Activated T-helper 1 cell treated with anti-CD3 and anti-CD28 coated beads, Interleukin-2, amount 50 U/mL, for 16 hours (primary cell): ENCODE measurements at places on chromosomes 2 and 18.

DNA sequence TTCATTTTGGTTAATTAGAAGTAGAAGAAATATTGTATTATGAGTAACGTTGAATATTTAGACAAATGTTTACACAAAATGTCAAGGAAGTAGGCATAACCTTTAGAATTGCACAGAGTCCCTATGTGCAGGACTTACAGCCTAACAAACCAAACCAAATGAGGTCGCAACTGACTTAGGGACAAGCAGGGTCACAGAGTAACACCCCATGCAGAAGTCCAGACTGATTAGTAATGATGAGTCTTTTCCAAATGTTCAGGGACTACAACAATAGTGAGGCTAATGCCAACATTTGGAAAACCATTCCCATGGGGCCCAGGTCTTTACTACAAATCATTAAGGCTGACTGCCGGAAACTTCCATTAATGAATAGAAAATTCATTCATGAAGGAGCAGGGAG is 452.5 kb upstream of the CHAC2 start:
- DNase-seq = no peak

- DNase-seq = no peak
Measured at GRCh38 chr2:177622521-177622920, 229.9 kb downstream of the AGPS start.

- DNase-seq = no peak
Measured at GRCh38 chr2:19973466-19973865, 16.4 kb downstream of the WDR35 start.

DNA sequence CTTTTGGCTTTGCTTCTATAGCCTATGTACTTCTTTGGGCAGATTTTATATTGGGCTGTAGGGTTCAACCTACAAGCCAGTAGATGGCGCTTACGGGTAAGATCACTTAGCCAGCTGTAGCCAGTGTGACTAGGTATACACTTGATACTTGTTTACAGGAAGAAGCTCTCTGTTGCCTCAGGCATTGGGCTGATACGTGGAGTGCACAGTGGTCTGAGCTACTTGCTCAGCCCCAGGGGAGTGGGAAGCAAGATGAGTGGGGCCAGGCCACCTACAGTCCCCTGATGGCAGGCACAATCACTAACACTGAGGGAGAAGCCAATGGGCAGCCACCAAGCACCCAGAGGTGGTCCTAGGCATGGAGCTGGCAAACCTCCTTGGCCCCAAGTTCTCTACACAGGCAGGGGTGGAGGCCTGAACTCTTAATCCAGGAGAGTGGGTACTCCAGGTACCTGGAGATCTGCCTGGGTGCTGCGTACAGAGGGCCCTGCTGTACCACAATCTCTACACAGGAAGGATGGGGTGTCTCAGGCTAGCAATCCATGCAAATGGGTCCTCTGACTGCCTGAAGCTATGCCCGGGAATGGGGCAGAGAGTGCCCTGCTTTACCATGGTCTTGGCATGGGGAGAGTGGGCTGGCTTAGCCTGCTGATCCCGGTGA is 122.2 kb downstream of the NCOA1 start:
- DNase-seq = no peak

- DNase-seq = no peak
Measured at GRCh38 chr2:170267071-170267470, 89.1 kb downstream of the MYO3B start.

GRCh38 chr2:47070920-47071824 is 83.9 kb downstream of the STPG4 start:
- DNase-seq = no peak

DNA sequence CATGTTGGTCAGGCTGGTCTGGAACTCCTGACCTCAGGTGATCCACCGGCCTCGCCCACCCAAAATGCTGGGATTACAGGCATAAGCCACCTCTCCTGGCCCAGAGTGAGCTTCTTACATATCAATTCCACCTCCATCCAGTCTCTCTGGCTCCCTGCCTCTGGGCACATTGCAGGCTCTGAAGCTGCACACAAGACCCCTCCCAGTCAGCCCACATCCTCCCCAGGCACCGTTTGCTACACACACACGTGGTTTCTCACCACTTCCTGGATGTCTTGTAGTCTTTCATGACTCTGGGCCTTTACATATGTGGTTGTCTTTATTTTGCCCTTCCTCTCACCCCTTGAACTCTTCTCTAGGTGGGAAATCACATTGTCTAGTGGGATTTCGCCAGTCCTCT is 64.0 kb upstream of the CABLES1 start:
- DNase-seq = peak; percentile 64

- no peak for DNase-seq
Measured at GRCh38 chr2:237291138-237291792, 122.7 kb downstream of the COL6A3 start.

DNA sequence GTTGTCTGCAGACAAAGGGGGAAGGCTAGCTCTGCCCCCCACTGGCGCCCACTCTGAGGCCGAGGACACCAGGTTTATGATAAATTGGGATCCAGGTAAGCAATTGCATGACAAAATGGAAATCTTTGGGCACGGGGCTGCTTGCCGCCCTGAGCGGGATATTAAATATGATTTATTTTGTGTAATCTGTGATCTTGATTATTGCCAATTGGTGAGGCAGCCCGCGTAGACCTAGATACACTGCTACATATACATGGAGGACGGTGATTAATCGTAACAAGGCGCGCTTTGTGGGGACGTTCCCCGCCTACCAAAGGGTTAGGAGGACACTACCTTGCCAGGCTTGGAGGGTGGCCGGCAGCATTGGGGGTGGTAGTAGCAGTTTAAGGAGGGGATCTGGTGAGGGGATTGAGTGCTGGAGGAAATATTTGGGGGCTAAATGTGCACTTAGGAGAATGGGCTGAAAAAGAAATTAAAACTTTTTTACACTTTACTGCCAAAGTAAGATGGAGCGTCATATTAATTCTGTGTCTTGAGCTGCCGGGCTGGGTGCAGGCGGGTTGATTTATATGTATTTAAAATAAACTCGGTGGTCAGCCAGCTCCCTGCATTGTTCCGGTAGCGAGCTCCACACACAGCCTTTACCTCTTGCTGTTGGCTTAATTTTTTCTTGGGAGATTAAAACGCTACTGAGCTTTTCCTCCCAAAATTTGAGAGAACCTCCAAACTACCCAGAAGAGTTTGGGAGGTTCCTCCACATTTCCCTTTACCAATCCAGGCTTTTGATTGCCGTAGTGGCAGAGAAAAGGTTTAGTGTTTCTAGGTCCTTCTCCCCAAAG is 4.1 kb downstream of the HOXD3 start:
- no peak for DNase-seq

DNA sequence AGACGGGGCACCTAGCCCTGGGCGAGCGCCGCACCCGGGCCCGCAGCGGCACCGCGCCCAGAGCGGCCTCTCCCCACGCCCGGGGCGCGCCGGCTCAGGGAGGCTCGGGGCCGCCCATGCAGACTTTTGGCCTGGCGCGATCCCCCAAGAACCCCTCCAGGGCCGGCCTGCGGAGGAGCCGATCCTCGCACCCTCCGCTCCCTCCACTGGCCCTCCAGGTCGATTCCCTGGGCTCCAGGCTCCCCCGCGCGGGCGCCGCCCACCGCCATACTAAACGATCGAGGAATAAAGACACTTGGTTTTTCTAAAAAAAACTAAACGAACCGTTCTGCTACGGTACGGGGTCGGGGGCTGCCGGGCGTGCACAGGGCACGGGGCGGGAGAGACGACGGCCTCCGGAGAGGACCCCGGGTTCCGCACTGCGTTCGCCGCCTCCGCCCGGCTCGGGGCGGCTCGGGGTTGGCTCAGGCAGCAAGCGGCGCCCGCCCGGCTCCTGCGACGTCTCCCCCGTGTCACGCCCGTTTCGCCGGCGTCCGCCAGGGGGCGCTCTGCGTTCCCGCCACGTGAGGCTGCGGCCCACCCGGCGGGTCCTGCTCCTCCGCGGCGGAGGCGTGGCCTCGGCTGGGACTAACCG is 365 bp upstream of the KHK start:
- DNase-seq = peak; percentile 98

DNA sequence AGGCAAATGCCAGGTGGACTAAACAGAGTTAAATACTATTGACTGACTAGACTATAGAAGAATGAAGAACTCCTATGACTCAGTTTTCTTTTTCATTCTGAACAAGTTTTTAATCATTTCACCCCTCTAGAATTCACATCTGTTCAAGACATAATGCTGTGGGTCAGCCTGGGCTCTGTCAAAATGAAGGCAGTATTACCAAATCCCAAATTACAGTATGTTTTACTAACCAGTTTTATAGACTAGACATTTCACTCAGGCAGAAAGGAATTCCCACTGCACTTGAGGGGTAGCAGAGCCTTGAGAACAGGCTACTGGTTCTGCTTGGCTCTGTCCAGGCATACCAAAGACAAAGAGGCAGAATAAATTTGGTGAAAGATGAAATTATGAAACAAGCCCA is 511.7 kb downstream of the EPHA4 start:
- DNase-seq = no peak

- DNase-seq = no peak
Measured at GRCh38 chr2:1307670-1308069, 105.6 kb upstream of the TPO start.

DNA sequence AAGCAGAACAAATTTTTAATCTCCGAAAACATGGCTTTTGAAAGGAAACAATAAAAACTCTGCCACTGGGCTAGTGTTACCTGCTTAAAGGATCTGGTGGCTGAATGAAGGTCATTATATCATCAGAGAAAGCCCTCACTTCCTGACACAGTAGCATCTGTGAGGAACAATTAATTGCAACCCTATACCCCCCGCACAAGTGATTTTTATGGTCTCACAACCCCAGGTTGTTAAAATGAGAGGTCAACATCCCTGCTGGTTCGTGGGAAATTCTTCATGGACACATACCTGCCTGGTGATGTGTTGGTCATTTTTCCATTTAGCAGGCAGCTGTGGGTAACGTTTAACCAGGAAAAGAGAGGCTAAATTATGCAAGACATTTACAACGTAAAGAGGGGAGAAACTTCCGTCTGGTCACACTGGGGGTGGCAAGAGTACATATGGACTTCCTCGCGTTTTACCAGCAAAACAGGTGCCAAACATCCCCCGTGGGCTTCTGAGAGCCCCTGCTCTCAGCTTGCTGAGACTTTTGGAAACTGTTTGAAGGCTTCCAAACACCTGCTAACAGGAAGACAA is 29.2 kb downstream of the NIFK start:
- DNase-seq = no peak

DNA sequence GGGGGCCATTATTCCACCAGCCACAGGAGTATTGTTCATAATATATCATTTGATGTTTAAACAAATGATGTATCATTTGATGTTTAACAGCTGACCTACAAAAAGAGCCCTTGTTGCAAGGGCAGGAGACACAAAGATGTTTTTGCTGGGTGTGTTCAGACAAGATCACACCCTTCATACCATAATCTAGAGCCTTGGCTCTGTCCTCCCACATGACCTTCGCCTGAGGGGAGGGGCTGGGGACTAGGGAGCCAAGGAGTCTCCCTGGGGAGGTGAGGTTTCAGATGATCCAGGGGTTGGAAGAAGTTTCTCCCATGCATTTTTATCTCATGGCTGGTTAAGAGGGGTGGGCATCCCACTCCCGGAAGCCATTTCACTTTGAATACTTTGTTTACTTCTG is 33.5 kb downstream of the CDC42EP3 start:
- DNase-seq = no peak

DNA sequence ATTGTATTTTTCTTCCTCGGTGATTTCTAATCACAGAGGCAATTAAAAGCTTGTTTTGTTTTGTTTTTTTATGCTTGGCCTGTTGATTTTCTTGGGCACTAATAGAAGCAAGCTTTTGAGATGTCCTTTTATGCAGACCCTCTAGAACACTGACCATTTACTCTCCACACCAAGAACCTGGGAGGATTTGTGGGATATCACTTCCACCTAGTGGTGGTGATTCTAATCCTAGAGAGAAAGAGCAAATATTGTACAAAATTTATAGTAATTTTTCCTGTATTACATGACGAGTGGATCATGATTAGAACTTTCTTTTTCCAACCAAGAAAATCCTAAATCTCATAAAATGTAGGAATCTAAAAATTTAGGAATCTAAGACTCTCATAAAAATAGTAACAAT is 23.4 kb downstream of the NEMP2 start:
- no peak for DNase-seq

DNA sequence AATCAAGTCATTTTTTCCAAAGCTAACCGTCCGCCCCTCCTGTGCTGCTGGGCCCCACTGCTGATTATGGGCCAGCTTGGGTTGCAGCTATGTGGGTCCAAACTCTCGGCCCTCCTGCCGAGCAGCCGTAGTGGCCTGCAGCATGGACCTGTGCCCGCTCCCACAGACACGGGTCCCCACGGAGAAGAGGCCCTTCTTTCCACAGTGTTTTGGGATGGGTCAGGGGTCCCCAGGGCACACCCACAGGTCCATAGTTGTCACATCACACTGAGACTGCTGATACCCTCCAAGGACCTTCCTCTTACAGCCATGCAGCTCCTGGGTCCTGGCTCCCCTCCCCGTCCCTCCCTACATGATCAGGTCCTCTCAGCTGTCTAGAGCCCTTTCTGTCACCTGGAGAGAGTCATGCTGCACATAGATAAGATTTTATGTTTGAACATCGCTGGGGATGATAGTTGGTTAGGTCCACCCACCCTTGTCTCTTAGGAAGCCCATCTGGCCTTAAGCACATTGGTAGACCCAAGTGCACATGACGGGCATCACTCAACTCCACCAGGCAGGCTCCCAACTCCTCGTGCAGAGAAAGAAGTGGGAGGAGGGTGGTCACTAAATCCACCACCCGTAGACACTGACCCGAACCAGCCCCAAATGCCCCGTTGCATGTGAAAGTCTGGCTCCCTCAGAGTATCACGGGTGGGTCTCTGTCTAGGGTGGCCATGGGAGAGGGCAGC is 17.5 kb downstream of the GPR55 start:
- DNase-seq = no peak

- peak; percentile 62 for DNase-seq
Measured at GRCh38 chr2:37324536-37324785, 172 bp downstream of the PRKD3 start.

DNA sequence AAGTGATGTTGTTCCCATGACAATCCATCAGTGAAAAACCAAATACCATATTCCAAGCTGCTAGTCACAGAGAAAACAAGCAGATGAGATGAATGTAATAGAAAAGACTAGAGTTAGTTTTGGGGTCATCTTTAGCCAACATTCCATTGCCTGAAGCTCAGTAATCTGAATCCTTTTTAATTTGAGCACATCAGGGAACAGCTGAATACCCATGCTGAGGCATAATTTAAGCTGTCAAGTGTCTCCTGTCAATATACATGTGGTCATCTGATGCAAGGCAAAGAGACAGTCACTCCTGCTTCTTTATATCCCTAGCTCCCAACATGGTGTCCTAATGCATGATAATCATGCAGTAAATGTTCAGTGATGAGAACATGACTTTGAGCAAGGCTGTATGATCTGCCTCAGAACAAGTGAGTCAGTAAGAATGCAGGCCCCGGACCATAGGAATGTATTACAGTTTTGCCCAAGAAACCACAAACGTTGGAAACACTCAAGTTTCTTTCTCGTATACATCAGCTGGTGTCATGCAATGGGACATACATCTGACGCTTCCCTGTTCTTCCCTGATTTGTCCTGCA is 48.0 kb downstream of the CDK15 start:
- DNase-seq = no peak

- no peak for DNase-seq
Measured at GRCh38 chr2:36499128-36499820, 98.7 kb downstream of the FEZ2 start.
